ENCODE measurements at places on chromosomes 2 and 18.
A peak's percentile ranks its signal among the peaks of the same experiment; 100 is the strongest.

- DNase-seq, result no peak
Measured at GRCh38 chr2:65024149-65024829, 31.9 kb upstream of the CEP68 start.

GRCh38 chr2:11236335-11236734 lies 81.1 kb downstream of the SLC66A3 start:
- no peak for DNase-seq

- DNase-seq, result no peak
Measured at GRCh38 chr2:180368881-180369280, 361.8 kb upstream of the CWC22 start.

GRCh38 chr2:236367506-236368289 lies 103.5 kb upstream of the ASB18 start:
- DNase-seq, result no peak

DNA sequence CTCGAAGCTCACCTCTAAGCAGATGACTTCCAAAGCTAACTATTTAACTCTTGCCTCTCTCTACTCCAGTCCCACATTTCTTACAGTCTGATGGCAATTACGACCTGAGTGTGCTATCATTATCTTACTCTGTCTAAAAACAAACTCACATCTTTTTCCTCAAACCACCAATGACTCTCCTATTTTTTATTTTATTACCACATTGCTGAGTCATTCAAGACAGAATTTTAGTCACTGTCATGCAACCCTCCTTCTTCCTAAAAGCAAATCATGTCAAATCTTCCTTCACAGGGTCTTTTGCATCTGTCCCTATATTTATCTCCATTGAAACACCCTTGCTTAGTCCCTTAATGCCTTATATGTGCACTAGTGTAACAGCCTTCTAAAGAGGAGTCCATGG lies 34.6 kb upstream of the C2orf15 start:
- no peak for DNase-seq

- no peak for DNase-seq
Measured at GRCh38 chr2:154693741-154694340, 4.7 kb upstream of the KCNJ3 start.

DNA sequence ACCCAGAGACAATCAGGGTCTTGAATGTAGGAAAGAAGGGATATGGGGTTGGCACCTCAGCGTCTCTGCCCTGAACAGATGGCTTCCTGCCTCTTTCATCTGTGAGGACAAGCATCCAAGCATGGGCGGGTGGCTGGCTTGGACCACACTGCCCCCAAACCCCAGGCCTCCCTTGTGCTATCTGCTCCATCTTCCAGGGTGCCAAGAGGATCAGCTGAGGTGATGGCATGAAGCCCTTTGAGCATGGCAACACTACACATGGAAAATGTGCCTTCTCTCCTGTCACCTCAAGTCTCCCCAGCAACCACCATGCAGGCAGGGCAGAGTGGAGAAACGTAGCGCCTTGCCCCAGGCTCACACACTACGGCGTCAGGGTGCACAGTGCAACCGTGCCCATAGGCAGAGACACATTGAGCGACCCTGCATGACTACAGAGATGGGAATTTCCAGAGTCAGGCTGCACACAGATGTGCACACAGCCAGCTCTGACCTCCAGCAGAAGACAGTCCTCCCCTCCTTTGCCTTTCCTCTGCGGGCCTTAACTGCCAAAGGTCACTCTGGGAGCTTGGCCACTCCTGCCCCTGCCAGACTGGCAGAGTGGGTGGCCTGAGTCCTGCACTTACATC lies 1.5 kb downstream of the KCNIP3 start:
- no peak for DNase-seq

DNA sequence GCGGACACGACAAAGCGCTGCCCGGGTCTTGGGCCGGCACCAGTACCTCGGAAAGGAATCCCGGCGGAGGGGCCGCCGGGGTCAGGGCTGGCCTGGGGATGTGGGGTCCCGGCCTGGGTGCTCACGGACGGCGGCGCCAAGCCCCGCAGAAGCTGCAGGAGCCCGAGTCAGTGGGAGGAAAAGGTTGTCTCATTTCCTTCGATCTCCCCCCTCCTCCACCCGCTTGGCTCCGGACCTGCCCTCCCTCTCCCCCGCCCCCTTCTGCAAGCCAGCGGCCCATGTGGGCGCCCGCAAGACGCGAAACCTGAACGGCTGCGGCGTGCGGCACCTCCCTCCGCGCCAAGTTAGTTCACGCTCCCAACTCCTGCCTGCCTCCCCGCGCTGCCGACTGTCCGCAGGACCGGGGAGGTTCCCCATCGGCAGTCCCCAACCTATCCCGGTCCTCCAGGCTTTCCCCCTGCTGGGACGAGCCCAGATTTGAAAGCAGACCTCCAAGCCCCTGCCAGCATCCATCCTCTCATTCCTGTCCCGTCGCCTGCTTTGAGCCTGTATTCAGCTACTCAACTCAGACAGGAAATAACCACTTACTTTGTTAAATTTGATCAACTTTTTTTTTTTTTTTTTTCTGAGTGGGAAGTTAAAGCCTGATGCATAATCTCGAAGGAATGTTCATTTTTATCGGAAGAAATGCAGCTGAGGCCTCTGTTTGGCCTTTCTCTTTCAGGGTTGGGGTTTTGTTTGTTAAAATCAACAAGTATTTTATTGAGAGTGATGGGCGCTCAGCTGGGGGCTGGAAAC lies at the start of gene EVA1A:
Gene EVA1A, minus strand, starts transcription at position 172 of the 798 bp plus-strand sequence. CDS start 42,799 bp downstream, outside the sequence.
- DNase-seq, result peak; percentile 37

DNA sequence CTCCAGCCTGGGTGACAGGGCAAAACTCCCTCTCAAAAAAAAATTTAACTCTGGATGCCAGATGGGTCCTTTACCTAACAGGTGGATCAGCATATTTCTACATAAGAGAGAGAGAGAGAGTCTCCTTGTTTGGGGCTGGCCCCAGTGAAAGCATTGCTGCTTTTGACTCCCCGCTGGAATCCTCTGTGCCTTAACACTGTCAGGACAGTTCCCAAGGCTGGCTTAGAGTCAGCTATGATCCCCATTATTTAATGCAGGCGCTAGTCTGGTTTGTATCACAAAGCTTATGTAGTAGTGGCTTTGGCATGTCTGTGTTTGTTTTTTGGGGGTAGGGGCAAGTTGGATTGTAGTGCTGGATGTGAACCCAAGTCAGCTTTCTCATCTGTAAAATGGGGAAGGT lies 9.4 kb downstream of the INPP4A start:
- no peak for DNase-seq

DNA sequence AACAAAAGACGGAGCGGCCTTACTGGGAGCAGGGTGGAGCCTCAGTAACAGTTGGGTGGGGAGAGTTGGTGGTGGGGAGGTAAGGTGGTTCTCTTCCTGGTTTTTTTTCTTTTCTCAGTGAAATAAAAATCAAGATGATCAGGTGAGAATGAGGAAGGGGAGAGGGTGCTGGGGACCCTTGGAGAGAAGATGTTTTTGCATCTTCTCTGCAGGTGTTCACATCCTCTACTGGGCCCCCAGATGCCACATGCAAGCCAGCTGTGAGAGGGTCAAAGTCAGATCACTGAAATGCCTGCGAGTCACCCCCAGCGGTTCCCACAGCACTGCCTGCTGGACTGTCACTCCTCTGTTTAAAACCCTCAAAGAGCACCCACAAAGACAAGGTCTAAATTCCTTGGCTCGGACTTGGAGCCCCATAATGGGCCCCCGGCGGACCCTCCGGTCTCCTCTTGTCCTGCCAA lies 69.8 kb upstream of the FHL2 start:
- DNase-seq, result peak; percentile 15

DNA sequence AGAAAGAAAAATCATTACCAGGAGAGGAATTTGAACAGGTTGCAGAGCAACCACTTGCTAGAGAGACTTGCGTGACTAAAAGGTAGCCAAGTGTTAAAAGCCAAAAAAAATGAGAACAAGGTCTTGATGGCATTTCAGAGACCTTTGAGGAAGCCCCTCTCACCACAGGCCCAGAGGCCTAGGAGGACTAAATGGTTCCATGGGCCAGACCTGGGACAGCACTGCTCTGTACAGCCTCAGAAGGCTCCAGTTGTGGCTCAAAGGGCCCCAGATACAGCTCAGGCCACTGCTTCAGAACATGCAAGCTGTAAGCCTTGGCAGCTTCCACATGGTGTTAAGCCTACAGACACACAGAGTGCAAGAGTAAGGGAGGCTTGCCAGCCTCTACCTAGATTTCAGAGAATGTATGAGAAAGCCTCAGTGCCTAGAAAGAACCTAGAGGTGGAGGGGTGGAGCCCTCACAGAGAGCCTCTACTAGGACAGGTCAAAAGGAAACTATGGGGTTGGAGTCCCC lies 15.3 kb downstream of the CNDP1 start:
- DNase-seq, result no peak

DNA sequence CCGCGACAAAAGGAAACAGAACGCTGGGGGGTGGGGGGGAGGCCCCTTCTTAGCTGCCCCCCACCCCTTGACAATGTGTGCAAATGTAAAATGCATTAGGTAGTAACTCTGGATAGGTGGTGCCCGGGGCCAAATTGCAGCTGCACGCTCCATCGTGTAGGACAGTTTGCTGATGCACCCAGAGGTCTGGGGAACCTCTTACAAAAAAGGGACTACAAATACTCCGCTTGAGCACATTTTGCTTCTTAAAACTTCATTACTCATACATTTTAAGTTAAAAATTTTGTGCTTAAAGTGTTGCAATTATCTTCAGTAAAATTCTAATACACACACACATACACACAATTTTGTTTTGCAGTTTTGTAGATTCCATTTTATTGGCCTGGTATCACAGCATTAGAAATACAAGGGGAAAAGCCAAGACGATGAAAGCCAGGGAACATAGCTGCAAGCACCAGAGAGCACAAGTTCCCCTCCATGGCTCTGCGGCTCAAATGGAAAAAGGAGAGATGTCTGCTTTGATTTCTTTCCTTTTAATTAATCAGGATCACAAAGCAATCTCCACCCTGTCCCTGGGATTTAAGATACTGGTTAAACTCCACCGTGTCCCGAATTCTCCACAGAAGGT lies 582.1 kb downstream of the ZEB2 start:
- no peak for DNase-seq

GRCh38 chr2:19272941-19273470 lies 85.4 kb downstream of the OSR1 start:
- no peak for DNase-seq

DNA sequence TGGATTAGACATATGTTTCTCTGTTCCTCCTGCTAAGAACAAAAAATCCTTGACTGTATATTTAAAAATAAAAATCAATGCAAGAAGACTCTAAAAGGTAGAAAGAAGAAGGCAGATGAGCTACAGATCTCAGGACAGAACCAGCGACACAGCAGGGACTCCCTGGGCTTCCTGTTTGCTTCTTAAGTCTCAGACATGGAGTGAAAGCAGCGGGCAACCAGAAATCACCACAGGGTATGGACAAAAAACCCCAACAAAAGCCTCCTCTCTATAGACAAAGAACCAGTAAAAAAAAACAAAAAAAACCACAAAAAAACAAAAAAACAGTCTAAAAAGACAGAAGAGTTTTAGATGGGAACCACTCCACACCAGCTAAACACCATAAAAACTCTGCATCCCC lies 971.0 kb upstream of the GYPC start:
- no peak for DNase-seq

GRCh38 chr18:52341608-52342381 lies 1.8 kb downstream of the DCC start:
- no peak for DNase-seq

- DNase-seq, result no peak
Measured at GRCh38 chr2:203600286-203600685, 65.2 kb upstream of the RAPH1 start.

- DNase-seq, result no peak
Measured at GRCh38 chr2:213018340-213018901, 133.0 kb downstream of the IKZF2 start.

DNA sequence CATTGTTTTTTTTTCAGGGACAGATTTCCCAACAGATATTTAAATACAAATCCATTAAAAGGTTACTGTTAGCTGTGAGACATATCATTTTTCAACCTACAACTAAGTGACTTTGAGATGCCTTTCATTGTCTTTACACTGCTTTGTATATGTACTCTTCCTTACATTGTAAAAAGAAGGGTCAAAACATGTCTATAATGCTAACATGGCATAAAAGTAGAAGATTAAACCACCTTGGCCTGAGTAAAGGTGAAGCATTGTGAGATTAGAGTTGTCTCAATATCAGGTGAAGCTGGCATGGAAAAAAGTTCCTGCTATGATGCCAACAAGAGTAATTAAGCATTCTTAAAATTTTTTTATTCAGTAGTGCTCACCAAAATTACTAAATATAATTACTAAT lies 1508.5 kb upstream of the NXPH2 start:
- no peak for DNase-seq

DNA sequence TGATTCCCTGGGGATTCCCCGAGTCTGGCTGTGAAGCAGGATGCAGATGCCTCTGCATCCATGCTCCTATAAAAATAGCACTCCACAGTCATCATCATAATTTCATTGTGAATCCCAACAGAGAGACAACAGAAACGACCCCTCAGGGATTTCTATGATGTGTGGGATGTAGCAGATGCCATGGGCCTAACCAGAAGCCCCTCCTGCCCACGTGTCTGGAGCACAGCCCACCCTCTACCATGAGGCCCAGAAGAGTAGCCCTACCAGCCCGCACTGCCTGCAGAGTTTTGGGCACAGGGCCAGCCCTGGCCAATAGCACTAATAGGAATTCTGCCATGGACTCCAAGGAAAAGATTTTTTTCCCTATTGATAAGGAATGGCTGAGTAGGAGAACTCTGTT lies 66.6 kb downstream of the GYPC start:
- DNase-seq, result no peak

GRCh38 chr18:32804134-32804888 lies 31.5 kb upstream of the KLHL14 start:
- DNase-seq, result no peak

GRCh38 chr2:232835687-232836208 lies 34.3 kb upstream of the SNORC start:
- DNase-seq, result no peak

GRCh38 chr18:4251873-4252272 lies 203.2 kb downstream of the DLGAP1 start:
- DNase-seq, result no peak

- DNase-seq, result no peak
Measured at GRCh38 chr18:64100116-64100922, 48.6 kb downstream of the LINC00305 start.

DNA sequence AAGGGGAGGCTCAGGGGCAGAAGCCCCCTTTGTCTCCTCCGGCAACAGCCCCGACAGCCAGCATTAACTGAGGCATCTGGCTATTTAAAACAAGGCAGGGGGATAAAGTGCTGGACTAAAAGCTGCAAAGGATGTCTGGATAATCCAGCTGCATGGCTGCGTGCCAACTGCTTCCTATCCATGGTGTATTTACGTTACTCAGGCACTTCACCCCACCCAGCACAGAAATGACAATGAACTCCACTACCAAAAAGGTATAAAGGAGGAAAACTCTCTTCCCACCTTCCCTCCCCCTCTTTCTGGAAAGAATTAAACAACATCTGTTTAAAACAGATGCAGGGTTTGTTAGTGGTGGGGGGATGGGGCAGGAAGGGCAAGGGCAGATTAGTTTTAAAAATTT lies 82.5 kb downstream of the SPRED2 start:
- no peak for DNase-seq

GRCh38 chr2:195342061-195342460 lies 315.0 kb upstream of the SLC39A10 start:
- no peak for DNase-seq

DNA sequence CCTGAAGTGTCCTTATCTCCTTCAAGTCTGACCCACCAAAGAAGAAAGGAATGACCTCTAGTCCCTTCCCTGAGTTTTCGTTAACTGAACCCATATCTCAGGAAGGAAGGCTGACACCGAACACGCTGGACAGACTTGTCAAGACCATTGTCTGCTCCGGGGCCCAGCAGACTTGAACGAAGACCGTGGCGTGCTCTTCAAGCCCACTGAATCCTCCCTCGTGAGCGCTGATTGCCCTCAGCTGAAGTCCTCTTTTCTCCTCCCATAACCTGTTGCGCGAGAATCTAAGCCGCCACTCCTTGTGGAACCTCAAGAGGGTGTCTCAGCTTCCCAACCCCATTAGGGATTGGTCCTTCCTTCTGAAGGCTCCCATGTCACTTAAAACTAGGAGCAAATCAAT lies 634 bp upstream of the CNDP1 start:
- no peak for DNase-seq
